Endothelial cell of umbilical vein (primary cell): ENCODE measurements at places on chromosomes 6 and 20. TPM values are rescaled to one million over a fixed set of nuclear protein-coding genes. Genes with fewer than 3 reads are reported as not detected.
A peak's percentile ranks its signal among the peaks of the same experiment; 100 is the strongest.

GRCh38 chr6:16409531-16410441, 171.4 kb downstream of the GMPR start:
- H3K4me1 ChIP-seq = no peaks in the 10 kb centered on the region
- peak; percentile 67 for DNase-seq
- no peak overlapping the region for H3K27ac ChIP-seq

GRCh38 chr20:59744756-59745155, 140.4 kb downstream of the PHACTR3 start:
- H3K27ac ChIP-seq = no peak overlapping the region
- no peak overlapping the region for H3K4me3 ChIP-seq
- H3K36me3 ChIP-seq = no peaks in the 10 kb centered on the region
- H3K4me1 ChIP-seq = no peaks in the 10 kb centered on the region
- DNase-seq = no peak

Gene KIF13A
- 24.8 and 24.9 TPM in 2 replicates for polyA plus RNA-seq

Gene OSTM1
- 23.1 and 28.7 TPM in 2 replicates for polyA plus RNA-seq

Gene MICB
- 32.8 and 35.7 TPM in 2 replicates for polyA plus RNA-seq

Gene HLA-DQA2
- not detected in 2 replicates for polyA plus RNA-seq

DNA sequence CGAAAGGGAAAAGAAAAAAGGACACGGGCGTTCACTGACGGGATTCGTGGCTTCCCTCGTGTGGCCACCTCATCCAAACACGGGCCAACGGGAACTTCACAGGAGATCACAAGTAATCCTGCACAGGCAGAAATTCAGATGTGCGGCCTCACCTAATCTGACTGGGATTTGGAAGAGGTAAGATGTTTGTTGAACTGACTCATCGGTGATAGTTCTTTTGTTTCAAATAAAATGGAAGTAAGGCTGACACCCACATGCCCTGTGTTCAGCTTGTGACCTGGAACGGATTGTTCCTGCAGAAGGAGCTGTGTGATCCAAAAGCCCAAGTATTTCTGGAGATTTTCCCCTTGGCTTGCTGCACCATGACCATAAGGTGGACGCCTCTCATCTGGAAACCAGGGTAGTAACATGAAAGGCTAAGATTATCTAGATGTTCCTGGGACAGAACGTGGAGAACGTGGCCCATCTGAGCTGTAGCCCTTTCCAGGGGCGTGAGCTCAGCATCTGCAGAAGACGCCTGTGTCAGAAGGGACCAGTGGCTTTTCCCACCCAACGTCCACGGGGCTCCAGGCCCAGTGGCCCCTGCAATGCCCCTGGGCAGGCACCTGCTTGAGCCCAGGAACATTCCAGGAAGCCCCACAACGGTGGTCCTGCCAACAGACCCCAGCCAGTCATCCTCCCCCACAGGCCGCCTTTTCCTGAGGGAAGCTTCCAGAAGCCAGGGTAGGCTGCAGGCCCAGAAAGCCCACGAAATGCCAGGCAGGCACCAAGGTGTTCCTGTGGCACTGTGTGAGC, 39.7 kb downstream of the DLL1 start:
- no peak for DNase-seq
- no peaks in the 10 kb centered on the region for H3K27me3 ChIP-seq
- H3K4me1 ChIP-seq = no peaks in the 10 kb centered on the region
- H3K27ac ChIP-seq = no peak overlapping the region

Gene ENPP3
- not detected in 2 replicates for polyA plus RNA-seq

Gene SMLR1
- polyA plus RNA-seq = not detected in 2 replicates
